ENCODE measurements at places on chromosomes 6 and 20.
A peak's percentile ranks its signal among the peaks of the same experiment; 100 is the strongest.

GRCh38 chr6:16267428-16268263, 29.3 kb downstream of the GMPR start:
- no peak for DNase-seq

DNA sequence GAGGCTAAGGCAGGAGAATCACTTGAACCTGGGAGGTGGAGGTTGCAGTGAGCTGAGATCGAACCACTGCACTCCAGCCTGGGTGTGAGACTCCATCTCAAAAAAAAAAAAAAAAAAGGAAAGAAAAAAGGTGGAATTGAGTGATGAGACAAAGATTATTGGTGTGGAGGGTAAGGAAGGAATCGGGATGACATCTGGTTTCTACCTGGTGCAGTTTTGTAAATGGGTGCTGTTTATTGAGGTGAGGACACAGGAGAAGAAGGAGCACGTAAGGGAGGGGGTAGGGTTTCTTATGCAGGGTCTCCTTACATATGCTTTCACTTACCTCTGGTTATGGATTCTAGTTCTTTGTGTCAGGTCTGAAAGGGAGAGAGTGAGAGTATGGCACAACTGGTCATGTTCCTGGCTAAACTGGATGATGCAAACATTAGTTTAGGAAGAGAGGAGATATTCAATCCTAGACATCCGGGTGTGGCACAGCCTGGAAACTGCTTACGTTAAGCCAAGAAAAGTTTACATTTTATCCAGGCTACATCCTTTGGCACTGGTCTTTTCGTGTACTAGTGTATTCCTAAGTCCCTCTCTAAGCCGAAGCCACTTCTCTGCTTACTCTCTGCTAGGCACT, 5.4 kb downstream of the RALY start:
- DNase-seq = no peak

DNA sequence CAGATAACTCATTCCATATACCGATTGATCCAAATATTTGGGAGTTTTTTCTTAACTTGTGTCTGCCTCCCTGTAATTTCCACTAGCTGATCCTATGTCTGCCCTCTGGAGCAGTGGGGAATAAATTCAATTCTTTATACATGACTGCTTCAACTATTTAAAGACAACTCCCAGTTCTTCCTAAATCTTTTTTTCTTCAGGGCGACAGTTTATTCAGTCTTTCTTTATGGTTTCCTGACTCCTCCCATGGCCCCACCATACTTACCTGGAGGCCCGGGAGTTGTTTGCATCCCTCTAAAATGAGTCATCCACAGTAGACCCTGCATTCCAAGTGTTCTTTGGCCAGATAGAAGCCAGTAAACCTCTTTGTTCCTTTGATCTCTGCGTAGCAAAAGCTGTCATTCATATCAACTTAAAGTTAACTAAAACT, 73.6 kb downstream of the LCA5 start:
- DNase-seq = no peak

GRCh38 chr6:15331629-15332251, 85.9 kb downstream of the JARID2 start:
- DNase-seq = no peak

DNA sequence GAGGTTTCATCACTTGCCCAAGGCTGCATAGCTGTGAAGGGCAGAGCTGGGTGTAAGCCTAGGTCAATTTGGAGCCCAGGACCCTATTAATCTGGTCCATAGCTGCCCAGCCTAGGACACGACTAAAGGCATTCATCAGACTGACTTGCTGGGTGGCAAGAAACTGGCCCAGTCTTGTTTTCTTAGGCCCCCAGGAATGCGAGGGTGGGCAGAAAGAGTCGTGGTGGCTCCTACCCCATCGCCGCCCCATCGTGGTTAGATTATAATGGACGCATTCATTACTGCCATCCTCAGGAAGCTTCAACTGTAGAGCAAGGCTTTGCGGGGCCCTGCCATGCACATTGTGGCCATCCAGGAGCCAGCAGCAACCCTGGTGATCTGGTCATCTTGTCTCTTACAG, 16.1 kb downstream of the DYNLRB1 start:
- no peak for DNase-seq

GRCh38 chr6:116408491-116408890, 37.7 kb downstream of the DSE start:
- no peak for DNase-seq

DNA sequence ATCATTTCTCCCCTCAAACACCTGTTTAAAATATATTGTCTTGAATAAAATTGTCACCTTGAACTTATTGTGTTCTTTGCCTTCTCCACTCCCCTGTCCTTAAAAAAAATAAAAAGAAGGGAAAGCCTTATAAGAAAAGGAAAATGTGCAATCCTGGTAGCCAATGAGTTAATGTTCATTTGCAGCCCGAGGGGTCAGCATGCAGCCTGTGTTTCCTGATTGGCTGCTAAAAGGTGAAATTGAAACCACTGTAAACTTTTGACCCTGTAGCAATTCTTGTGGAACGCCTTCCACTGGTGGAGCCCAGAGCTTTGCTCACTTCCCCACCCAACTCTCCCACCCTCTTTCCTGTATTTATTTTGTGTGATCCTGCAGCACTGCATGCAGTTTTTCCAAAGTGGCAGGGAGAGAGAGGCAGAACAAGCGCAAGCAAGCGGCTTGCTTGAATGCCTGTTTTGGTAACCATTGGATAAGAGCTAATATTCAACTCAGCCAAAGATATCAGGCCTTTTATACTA, 74.9 kb downstream of the NCOA3 start:
- peak; percentile 87 for DNase-seq

DNA sequence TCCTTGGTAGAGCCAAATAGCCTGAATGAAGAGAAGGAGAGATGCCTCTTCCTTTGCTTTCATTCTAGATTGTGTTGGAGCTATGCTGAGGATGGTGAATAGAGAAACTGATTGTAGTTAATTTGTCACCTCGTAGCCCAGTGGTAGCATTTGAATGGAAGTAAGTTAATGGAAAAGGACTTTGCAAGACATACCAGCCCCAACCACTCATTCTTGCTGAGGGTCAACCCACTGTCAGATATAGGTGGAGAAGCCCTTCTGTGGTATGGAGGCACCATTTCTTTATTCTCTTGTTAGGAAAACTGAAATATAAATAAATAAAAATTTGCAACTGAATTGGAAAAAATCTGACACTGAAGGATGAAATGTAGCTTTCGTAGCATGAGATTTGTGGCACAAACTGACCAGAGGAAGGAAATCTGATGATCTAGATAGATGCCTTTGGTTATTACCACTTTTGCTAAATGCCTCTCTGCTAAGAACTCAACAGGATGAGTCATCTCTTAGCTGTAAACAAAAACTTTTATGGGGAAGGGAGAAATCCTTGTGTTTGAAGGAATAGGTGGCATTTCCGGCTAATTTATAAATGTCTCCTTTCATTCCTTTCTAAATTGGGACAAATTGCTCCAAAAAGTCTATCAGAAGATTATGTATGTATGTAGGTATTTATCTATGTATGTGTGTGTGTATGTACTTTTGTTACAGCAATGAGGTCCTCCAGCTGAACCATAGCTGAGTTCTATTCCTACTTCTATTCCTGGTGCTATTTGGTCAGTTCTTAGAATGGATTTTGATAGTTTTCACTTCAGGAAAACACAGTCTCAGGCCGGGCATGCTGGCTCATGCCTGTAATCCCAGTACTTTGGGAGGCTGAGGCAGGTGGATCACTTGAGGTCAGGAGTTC, 76.5 kb upstream of the SUPT3H start:
- peak; percentile 81 for DNase-seq

GRCh38 chr6:134394208-134394607, 76.3 kb upstream of the SGK1 start:
- DNase-seq = no peak

DNA sequence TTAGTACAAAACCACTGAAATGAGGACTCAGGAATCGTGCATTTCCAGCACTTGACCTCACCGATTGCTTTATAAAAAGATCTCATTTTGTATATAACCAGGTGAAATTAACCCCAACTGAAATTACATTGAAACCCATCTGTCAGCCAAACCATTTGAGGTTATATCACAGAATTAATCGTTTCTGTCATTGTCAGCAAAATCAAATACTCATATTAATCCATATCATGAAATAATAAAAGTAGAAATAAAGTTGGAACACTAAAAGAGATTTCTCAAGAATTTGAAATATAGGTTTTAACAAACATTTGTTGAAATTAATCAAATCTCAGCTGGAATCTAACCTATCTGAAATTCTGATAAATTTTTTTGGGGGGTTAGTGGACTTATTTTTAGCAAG, 23.7 kb downstream of the KHDRBS2 start:
- DNase-seq = no peak

DNA sequence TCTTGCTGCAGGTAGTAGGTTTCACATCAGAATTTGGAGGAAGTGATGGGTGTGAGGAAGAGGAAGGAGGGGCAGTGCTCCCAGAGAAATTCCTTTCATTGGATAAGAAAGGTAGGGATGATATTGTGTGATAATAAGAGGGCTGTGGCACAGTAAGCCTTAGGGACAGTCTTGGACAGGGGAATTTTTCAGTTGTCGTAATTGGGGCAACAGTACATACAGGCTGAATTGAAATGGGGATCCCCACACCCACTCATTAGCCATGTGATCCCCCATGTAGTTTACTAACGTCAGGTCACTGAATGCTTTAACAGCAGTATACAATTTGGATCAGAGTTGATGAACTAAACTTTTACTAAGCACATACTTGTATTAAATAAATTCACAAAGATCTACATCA, 79.4 kb downstream of the FOXO3 start:
- DNase-seq = no peak

DNA sequence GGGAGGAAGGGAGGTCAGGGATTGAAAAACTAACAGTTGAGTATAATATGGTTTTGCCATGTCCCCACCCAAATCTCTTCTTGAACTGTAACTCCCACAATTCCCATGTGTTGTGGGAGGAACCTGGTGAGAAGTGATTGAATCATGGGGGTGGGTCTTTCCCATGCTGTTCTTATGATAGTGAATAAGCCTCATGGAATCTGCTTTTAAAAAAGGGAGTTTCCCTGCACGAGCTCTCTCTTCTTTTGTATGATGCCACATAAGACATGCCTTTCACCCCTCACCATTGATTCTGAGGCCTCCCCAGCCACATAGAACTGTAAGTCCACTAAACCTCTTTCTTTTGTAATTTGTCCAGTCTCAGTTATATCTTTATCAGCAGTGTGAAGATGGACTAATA, 833.4 kb upstream of the MAP3K7 start:
- DNase-seq = no peak

DNA sequence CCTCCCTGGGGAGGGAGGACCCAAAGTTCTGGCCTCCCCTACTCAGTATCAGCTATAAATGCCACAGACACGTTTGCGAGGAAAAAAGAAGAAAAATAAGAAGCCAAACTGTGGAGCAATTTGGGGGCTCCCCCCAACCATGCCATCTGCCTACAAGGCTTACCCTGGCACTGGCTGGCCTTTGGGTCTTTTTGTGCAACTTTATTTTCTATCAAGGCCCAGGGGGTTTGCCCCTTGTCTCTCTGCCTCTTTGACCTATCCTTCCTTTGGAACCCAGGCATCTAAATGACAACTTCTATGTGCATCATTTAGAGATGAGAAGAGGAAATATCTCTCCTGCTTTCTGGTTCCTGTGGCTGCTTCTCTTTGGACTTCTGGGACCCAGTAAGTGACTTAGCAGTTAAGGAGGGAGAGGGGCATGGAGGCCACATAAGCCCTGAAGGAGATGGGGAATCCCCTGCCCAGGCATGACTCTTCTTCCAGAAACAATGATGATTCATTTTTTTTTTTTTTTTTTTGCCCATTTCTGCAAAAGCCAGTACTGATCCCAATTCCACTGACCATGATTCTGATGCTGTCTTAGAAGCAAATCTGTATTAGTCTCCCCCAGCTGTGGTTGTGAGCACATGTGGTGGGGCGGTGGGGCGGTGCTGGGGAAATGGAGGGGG, at the start of gene MUC22:
TSS of gene MUC22 (plus strand) at position 82 of the 668 bp plus-strand sequence. CDS start at position 315, 233 bp downstream.
- DNase-seq = peak; percentile 79

- DNase-seq = no peak
Measured at GRCh38 chr6:113920663-113921267, 50.2 kb downstream of the HDAC2 start.

- no peak for DNase-seq
Measured at GRCh38 chr6:38831865-38832264, 116.8 kb downstream of the DNAH8 start.

- no peak for DNase-seq
Measured at GRCh38 chr6:150535151-150535804, 64.4 kb upstream of the PLEKHG1 start.

DNA sequence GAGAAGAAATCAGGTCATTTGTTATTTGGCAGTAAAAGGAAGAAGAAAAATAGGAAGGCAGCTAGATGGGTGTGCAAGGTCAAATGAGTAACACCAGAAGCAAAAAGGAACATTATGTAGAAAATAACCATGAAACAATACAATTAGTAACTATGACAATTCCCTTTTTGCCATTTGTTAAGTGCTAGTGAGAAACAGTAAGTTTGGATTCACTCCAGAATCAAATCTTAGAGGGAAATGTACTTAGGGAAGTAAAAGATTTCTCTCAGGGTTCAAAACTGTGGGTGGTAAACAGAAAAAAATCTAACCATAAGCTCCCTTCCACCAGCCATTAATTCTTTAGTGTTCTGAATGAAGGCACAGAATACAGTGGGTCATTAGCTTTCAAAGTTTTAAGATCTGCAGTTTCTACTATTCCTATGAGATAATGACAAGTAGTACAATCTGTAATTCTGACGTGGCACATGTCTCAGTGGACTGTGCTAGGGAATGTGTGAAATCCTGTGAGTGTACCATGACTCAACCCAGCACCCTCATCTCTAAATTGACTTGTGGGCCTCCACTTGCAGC, 17.1 kb downstream of the REPS1 start:
- DNase-seq = peak; percentile 95

- no peak for DNase-seq
Measured at GRCh38 chr20:15911581-15911980, 661.7 kb downstream of the KIF16B start.

- DNase-seq = no peak
Measured at GRCh38 chr6:79543886-79544285, 6.7 kb upstream of the LCA5 start.

- DNase-seq = no peak
Measured at GRCh38 chr6:19791267-19791666, 45.9 kb upstream of the ID4 start.

GRCh38 chr6:34574647-34575293, 18.6 kb upstream of the SPDEF start:
- no peak for DNase-seq

- DNase-seq = no peak
Measured at GRCh38 chr6:145017516-145017915, 717.8 kb downstream of the EPM2A start.

DNA sequence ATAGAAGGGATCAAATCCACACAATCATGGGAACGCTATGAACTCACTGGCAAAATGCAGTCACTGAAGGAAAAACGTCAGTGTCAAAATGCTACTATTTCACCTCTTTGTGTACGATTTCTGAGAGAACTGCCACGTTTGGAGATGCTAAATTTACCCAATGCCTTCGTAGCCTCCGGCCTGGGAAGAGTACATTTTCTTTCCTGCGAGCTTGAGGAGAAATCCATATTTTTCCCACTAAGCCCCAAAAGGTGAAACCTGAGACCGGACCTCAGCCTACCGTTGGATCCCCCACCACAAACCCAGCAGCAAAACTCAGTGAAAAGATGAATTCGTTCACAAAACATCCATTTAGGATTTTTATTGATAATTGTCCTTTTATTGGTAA, 131.7 kb downstream of the GPX5 start:
- peak; percentile 3 for DNase-seq
